ENCODE measurements at places on chromosomes 6 and 20.

DNA sequence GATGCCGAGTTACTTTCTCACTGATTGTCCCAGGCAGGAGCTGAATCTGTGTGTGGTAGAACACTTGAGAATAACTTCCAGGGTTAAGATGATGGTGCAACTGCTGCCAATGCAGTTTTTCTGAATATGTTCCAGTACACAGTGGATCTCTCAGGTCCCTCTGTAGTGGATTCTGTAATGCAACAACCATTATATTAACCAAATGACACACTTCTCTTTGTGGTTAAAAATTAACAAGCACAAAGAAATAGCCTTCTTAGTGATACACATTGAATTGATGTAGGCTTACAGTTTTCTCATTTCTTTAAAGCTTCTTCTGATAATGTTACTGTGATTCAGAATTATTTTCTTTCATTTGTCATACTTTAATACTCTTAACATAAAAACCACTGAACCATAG lies 383.8 kb downstream of the ADGRB3 start:
- DNase-seq: no peak

DNA sequence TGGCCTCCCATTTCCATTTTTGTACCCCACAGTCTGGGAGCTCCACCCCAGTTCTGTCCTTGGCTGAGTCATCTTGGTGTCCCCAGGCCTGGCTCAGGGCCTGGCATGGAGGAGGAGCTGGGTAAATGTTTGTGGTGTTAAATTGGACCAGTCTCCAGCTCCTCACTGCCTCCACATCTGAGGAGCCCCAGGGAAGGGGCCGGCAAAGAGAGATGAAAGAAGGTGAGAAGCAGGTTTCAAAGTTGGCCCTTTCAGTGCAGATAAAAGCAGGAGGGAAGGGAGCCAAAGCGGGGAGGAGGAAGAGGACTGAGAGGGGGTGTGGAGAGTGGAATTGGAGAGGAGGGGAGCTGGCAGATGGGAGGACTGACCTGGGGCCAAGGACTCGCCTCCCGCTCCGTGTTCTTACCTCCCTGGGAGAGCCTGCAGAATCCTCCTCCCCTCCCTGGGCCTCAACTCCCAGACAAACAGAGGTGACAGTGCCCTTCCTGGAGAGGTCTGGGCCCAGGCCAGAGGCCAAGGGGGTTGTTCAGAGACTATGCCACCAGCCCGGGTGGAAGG lies 89.0 kb downstream of the CD40 start:
- no peak for DNase-seq

- no peak for DNase-seq
These were observed 10.3 kb downstream of the PPP1R14C start for GRCh38 chr6:150152891-150153876.

DNA sequence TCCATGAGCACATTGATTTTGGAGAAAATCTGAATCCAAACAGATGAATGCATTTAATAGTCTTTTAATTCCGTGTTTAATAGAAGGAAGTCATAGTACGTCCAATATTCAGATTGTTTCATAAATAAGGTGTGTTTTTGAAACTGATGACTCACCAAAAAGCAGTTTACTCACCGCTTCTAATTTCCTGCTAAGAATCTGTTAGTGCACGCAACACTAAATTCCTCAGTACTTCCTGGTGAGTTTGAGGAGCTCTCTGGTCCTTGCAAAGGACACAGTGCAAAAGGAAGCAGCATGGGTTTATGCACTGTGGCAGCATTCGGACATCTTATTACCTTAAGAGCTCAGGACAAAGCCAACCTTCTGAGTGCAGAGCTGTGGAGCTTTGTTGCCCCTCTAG lies 2.3 kb upstream of the ADGRF1 start:
- no peak for DNase-seq

DNA sequence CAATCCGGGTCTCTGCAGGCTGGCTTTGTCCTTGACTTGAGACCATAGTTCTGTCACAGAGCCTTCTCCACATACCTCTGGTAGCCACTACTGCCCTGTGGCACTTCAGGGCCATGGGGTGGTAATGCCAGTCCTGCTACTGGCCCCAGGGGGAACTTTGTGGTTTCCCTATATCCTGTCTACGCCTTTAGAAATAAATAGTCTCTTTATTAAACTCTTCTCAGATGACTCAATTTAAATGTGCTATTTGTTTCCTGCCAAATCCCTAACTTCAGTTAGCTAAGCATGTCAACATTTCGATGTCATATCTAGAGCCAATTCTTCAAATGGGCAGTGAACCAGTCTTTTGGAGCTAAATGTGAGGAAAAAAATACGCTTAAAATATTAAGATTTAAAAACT lies 60.1 kb downstream of the SEL1L2 start:
- DNase-seq: no peak

DNA sequence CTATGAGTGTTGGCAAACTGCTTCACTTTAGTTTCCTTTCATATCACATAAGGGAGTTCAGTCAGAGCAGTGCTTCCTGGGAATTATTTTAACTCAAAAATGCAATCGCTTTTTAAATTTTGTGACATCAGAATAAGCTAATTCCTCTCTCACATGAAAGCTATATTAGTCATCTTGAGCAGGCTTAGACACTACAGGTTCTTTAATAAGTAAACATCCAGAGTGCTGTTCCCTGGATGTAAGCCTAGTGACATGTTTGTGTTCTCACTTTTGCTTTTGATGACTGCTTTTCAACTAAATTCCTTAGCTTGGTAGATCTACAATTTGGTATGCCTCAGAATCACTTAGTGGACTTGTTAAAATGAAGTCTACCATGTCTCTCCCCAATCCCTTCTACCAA lies 252.7 kb upstream of the POU3F2 start:
- no peak for DNase-seq

DNA sequence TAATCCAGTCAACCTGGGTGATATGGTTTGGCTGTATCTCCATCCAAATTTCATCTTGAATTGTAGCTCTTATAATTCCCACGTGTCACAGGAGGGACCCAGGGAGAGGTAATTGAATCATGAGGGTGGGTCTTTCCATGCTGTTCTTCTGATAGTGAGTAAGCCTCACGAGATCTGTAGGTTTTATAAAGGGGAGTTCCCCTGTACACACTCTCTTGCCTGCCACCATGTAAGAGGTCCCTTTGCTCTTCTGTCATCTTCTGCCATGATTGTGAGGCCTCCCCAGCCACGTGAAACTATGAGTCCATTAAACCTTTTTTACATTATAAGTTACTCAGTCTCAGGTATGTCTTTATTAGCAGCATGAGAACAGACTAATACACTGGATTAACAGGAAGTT lies 19.5 kb downstream of the GSTA3 start:
- no peak for DNase-seq

Data from D721Med (cell line).